Immature natural killer cell (primary cell): ENCODE measurements at places on chromosomes 5 and 9.

GRCh38 chr5:41649659-41650058, 139.3 kb upstream of the PLCXD3 start:
- no peak for DNase-seq

DNA sequence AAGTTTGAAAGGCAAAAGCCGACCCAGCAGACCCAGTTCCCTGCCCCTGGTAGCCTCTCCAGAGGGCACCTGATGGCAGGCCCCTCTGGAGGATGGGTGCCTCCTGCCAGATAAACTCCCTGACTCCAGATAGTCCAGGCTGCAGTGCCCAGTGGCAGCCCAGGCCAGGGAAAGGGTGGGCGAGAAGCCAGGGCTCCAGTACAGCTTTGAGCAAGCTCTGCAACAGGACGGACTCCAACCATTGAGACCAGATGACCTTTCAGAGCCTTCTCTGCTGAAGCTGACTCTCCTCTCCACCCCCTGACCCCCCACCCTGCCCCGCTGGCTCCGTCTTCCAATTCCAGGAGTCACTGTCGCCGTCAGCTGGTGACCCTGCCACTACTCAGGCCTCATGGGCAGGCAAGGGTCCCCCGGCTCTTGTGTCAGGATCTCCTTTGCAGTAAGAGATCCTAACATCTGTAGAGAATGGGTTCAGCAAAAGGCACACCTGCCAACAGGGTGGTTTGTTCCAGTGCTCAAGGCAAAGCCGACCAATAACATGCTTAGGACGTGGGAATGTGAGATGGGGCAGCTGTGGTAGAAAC, 15.5 kb upstream of the FCN1 start:
- no peak for DNase-seq

DNA sequence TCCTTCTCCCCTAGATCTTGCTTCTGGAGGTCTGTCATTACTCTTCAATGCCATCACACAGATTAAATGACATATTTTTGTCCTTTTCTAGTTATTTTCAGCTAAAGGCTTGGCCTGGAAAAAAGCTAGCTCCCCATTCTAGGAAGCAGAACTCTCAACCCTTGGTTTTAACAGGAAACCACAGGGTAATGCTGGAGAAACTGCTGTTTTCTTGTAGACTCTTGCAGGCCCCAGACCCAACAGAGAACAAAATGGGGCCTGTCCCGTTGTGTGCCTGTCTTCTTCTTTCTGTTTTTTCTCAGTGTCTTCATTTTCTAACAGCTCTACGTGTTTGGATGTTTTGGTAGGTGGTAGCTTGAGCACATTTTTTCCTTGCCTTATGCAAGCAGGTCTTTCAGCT, 21.5 kb downstream of the DCANP1 start:
- DNase-seq, result no peak

DNA sequence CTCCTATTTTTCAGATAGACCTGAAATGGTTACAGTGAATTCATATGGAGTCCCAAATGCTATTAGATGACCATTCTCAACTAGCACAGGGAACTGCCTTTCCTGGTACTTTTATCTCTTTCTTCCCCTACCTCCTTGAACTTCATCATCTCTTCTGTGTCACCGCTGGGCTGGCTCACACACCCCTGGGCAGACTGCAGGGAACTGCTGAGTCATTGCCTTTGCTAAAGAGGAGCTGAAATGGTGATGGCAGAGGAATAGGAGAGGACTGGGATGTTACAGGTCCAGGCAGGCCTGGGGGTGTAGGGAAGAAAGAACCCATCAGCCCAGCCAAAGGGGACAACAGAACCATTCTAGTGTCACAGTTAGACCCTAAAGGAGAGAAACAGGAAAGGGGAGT, 322.3 kb downstream of the ASTN2 start:
- no peak for DNase-seq

- DNase-seq, result no peak
These were observed 32.3 kb upstream of the NTNG2 start for GRCh38 chr9:132129535-132129934.

DNA sequence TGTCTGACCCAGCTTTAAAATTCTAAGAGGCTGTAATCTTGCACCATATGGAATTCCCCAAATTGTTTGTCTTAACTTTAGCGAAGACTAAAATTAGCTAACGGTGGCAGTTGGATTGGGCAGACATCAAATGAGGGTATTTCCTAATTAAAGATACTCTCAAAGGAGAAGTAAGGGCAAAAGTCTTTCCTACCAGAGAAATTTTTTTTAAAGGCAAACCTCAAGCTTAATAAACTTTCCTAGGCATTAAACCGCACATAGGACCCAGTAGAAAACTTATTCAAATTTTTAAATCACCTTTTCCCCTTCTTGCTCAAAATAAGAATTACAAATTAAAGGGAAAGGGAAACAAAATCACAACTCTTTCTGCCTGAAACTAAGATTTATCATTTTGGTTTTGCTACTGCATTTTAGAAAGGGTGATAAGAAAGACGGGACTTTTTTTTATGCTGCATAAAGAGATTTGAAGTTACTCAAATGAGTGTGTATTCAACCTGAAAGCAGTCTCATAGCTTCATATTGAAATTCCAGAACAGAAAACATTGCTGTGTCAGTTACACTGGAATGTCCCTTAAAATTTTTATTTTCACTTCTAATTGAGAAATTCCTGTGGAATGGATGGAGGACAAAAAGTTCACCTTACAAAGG, 189.1 kb upstream of the PTGER4 start:
- no peak for DNase-seq

DNA sequence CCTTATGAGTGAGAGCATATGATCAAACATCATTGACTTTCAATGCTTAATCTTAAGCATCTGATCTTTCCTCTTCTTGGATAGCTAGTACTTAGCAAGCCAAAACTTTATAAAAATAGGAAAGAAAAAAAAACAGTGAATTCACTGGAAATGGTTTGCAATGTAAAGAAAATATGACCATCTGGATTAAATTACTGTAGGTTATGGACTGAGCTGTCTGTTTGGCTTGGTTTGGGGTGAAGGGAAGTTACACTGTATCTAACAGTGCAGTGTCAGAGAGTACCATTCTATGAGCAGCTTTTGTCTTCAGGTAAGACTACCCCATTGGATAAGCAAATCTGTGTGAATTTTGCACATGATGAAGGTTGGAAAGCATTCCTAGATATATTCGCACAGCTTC, 151.4 kb downstream of the TLE1 start:
- no peak for DNase-seq

DNA sequence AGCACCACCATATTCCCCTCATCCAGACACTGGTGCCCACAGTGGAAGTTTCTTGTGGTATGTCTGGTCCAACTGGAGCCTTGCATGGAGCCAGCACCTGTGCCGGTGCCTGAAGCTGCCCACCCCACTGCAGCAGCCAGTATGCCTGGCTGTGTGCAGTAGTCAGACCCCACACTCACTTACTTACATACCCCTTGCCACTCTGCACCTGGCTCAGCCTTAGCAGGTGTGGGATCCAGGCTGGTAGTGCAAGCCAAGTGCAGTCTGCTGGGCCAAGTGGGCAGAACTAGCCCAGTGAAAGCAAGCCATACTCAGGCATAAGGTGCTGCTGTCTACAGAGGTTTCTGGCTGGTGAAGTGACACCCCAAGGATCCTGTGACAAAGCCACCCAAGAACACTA, 871.4 kb upstream of the C9orf72 start:
- DNase-seq, result no peak

- no peak for DNase-seq
These were observed 37.6 kb upstream of the MAN2A1 start for GRCh38 chr5:109652096-109652495.

- DNase-seq, result no peak
These were observed 46.8 kb downstream of the MRPL36 start for GRCh38 chr5:1752881-1753280.
